T-helper 1 cell (primary cell): ENCODE measurements at places on chromosomes 6 and 20.

- DNase-seq, result no peak
These were observed 75.2 kb upstream of the MYL9 start for GRCh38 chr20:36466089-36466488.

DNA sequence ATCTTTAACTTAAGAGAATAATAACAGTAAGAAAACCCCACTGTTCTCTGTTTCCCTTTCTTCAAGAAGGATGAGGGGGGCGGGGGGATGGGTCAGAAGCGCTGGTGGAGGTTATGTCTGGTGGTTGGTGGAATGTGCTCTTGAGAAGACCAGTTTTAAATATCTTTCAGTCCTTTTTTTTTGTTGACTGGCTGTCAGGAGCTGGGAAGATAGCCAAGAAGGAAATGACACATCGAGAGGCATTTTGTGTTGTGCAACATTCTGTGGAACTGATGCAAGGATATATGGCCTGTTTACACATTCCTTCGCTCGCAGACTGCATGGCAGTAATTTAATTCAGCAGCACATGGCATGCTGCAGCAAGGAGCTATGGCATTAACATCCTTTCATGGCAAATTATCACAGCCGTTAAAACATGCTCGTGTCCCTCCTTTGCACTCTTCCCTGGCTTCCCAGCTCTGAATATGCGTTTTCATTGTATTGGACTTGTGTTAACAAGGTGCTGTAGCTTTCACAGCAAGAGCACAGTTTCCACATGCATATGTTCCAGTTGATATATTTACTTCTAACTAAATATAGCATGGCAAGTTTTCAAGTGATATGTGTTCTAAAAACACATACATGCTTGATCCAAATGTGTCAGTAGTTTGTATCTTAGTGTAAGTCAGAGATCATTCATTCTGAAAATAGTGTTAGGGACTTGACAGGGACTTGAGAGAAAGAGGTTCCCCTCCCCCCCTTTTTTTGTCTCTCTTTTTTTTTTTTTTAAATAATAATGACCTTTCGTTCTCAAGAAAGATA lies 68.2 kb upstream of the SUPT3H start:
- DNase-seq, result peak; percentile 70

DNA sequence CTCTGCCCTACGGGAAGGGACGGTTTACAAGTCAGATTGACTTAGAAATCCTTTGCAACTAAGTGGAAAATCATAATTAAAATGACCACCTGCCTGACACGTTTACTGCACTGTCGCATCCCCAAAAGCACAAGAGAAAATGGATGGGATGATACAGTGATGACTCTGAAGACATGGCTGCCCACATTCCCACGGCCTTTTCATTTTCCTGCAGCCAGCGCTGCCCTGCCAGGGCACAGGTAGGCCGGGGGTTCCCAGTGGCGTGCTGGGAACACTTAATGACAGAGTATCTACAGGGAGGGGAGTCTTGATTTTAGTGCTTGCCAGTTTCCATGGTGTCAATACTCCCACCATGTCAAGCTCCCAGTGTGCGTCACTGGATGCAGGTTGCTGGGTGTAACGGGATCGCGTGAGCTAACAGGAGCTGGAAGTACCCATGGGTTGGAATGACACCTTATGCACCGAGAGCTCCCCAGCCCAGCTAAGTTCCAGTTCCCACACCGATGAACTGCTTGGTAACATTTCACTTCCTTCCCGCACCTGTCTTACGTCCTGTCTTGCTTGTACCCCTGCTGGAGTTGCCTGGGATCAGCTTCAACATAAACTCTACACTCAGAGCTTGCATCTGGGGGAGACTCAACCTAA lies 129.0 kb downstream of the ANKRD60 start:
- DNase-seq, result no peak

DNA sequence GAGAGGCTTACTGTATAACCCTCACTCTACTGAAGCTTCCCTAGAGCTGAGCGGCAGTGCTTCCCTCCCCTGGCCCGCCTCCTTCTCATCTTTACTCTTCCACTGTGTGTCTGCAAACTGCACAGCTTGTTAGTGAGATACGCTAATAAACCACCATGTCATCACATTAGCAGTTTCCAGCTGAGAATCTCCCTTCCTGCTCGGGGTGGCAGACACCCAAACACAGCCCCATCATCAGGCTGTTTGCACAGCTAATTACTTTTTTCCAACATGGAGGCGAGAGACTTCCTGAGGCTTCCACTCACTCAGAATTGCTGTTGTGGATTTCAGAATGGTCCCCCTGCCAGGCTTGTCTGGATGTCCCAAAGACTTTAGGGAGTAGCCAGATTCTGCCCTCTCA lies 444.9 kb upstream of the SULF2 start:
- DNase-seq, result no peak

DNA sequence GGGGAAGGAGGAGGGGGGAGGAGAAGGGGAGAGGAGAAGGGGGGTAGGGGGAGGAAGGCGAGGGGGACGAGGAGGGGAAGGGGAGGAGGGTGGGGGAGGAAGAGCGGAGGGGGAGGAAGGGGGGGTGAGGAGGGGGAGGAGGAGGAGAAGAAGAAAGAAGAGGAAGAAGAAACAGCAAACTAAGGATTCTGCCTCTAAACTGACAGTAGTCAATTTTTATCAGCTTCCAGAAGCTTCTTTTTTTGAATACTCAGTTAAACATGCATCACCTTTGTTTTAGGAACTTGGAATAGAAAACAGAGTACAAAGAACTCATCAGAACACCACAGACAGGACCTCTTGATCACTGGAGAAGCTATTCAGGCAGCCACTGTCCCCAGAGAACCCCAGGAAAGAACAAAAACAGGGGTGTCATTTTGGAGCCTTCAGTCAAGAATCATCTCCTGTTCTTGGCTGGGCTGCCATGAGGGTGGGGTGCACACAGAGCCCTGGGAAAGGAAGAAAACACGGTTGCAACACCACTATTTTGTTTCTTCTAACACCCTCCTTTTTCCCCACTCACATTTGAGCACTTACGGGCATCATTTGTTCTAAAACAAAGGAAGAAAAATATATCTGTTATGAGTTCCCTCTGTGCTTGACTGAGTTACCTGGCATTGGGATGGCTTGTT lies 67.4 kb downstream of the TMEM170B start:
- no peak for DNase-seq

GRCh38 chr6:42322676-42323075 lies 105.0 kb upstream of the MRPS10 start:
- DNase-seq, result no peak

GRCh38 chr6:30985490-30985889 lies 2.0 kb downstream of the MUC21 start:
- no peak for DNase-seq

GRCh38 chr6:15504581-15505350 lies 158.1 kb downstream of the DTNBP1 start:
- DNase-seq, result no peak

DNA sequence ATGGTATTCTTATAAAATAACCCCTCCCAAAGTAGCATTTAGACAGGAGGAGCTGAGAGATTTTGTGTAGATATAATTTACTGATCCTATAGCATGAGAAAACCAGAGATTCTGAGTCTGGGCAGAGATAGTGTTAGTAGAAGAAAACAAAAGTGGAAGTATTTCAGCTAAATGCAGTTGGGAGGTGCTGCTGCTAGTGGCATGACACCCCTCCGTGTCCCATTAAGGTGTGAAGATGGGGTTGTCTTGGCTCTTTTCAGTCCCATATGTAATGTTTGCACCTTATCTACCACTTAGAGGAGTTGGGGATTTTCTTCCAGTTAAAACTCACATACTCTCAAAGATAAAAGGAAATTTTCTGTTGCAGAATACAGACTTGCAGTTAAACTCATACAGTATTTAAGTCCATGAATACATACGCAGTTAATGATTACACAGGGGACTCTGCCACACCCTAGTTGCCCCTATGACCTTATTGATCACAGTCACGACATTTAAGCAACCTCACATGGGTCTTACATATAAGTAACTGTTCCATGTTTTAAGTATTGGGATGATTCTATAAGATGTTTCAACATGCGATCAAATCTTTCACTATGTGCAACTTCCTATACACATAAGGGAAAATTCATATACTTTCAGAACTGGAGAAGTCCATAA lies 11.5 kb downstream of the TAAR2 start:
- no peak for DNase-seq
